ENCODE measurements at places on chromosomes 1 and 21.

DNA sequence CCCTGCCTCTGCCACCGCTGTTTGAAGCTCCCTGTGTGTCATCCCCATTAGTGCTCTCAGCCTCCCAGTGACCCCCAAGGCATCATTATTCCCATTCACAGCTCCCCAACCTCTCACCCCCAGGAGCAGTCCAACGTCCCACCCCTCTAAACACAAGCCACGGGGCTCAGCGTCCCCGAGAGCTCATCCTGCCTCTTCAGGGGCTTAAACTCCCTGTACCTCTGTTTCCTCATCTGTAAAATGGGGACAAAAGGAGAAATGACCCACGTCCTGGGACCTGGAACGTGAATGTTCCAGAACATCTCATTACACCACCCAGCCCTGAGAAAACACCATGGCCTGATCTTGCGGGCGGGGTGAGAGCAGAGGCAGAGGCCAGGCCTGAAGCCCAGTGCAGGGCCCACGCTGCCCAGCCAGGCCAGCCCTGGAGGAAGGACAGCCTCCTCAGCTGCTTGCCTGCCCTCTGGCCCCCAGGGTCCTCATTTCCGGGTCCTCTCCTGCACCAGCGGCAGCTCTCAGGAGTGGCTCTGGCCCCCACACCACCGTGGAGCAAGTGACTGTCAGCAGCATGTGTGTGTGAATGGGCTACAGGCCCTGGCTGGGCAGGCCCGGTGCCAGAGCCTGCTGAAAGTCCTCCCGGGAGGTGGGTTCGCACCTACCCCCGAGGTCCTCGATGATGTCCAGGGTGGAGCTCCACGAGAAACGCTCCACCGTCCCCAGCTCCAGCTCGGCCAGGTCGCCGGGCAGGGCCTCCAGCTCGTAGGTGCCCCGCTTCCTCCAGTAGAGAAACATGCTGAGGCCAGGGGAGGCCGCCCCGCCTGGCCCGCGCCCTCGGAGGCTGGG, 14.1 kb upstream of the PLEKHG5 start:
- no peak for DNase-seq

- no peak for DNase-seq
Observed at GRCh38 chr1:60695716-60696171, 386.6 kb upstream of the NFIA start.

- no peak for DNase-seq
Observed at GRCh38 chr1:218887141-218887925, 286.3 kb upstream of the LYPLAL1 start.

- DNase-seq, result no peak
Observed at GRCh38 chr21:42892582-42892930, 553 bp upstream of the NDUFV3 start.

DNA sequence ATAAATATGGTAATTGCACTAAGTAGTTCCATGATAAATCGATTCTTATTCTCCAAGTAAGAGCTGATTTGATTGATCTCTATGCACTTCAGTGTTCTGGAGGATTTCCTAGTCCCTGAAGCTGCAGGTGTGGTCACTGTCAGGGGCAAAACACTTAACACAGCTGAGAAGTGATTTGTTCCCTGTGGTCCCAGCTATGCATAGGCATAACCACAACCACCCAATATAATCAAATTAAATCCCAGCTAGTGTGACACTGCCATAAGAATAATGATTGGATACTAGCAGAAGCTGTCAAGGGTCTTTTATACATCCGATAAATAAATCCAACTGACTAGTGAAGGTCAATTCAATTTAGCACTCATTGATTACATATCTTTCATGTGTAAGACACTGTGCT, 60.1 kb downstream of the PTGER3 start:
- no peak for DNase-seq

- no peak for DNase-seq
Observed at GRCh38 chr1:169943963-169944526, 50.3 kb upstream of the SCYL3 start.

DNA sequence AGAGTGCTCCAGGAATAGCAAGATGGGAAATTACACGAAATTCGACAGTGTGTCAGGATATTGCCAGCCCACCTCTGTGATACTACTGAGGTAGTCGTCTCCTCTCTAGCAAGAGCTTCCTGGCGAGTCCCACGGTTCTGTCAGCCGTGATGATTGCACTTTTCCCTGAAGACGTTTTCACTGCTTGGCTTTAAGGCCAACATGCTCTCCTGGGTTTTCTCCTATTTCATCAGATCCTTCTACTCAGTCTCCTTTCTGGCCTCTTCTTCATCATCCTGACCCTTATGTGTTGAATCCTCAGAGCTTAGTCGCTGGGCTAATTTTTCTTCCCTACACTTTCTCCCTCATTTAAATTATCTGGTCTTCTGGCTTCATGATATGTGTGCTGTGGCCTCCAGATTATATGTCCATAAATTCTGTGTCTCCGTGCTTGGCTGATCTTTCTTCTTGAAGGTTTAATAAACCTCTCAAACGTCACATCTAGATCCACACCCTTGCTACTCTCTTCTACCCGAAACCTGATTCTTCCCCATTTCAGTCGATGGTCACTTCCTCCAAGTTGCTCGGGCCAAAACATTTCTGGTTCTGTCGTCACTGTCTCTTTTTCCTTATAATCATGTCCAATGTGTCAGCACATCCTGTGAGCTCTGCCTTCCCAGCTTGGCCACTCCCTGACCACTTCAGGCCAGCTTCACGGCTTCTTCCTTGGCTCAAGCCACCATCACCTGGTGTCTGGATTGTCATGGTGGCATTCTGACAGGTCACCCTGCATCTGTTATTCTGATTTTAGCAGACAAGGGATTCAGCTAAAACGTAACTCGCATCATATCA, 12.2 kb downstream of the OR2B11 start:
- no peak for DNase-seq

GRCh38 chr21:45910548-45911221, 70.9 kb upstream of the COL6A1 start:
- DNase-seq, result no peak

DNA sequence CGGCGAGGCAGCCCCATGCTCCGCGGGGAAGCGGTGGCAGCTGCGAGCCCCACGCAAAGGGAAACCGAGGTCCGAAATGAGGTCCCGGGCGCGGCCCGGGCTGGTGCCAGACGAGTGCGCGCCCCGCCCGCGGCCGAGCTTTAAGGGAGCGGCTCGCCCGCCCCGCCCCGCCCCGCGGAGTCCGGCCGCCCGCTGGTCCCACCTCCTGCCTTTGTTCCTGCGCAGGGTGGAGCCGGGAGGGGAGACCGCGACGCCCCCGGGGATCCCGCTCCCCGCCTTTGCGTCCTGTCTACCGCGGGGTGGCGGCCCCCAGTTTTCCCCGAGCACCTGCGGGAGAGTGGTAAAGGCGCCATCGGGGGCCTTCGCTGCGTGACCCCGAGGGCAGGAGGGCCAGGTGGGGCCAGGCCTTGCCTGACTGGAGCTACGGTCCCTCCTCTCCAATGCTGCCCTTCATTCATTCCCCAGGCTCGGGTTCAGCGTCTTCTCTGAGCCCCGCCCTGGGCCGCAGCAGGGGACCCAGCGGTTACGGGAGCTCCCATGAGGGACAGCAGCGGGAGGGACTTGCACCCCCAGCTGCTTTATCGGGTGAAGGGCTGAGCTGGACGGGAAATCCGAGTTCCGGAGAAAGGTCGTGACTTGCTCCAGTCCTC, at the start of gene HES2:
HES2 (minus strand) TSS at position 116 of the 650 bp plus-strand sequence; CDS start at position 17, 99 bp downstream.
- no peak for DNase-seq

DNA sequence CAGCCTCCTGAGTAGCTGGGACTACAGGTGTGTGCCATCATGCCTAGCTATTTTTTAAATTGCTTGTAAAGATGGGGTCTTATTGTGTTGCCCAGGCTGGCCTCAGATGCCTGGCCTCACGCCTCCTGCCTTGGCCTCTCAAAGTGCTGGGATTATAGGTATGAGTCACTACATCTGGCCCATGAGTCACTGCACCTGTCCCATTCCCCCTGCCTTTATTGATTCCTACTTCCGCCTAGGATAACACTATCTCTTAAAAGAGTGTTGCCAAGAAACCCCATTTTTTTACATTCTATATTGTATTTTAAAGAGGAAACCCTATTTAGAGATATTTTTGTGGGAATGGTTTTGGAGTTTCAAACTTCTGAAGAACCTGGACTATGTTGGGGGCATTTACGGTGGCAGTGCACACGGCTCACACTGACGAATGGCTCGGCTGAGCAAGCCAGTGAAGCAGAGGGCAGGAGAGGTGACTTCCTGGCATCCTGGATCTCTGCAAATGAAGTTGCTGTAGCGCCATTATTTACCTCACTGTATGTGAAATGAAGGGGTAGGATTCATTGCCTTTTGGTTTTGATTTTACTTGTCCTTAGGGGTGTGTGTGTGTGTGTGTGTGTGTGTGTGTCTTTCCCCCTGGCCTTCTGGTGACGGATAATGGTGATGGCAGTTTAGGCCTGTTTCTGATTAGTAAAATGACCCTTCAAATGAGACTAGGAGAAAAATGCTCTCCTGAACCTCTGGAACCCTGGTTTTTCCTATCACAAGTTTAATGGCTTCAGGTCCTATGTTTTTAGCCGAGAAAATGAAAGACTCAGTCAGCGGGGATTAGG, 22.5 kb downstream of the KIF26B start:
- no peak for DNase-seq

GRCh38 chr1:109161858-109162606, 48.1 kb downstream of the ELAPOR1 start:
- DNase-seq, result peak; percentile 91

DNA sequence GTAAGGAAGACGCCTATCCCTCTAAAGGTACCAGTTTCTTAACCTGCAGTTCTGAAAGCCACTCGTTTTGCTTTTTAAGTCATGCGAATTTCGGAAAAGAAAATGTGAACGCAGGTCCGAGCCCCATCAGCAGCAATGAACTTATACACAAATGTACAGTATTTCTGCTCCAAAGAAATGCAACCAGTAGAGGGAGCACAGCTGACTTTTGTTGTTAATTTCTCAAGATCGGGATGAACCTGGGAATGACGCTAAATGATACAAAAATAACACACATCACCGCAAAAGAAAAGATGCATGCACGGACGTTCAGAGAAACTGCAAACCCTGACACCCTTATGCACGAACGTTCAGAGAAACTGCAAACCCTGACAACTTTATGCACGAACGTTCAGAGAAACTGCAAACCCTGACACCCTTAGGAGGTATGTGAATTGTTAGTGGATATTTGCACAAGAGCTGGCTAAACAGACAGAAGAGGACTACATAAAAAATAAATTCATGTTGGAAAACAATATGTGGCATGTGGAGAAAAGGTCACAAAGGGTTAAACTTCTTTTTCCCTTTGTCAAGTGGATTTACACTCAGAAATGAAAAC, 3.5 kb upstream of the TIAM1 start:
- DNase-seq, result no peak

GRCh38 chr1:109239409-109240068, 9.8 kb upstream of the CELSR2 start:
- DNase-seq, result peak; percentile 36

DNA sequence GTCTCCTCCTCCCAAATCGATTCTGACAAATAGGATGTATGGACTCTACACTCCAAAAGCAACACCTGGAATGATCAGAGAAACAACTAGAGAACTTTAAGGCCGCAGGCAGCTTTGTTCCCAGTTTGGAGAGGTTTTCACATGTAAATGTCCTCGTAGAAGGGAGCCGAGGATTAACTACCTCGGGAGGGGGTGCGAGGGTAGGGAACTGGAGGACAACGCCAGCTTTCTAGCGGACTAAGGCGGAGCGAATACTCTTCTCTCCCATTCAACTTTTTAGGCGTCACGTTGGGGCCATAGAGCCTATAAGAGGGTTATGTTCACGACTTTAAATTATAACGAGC, 1.2 kb downstream of the SCAF4 start:
- DNase-seq, result no peak

GRCh38 chr1:85438353-85438752, 26.6 kb downstream of the DDAH1 start:
- no peak for DNase-seq
